Stimulated activated CD8-positive, alpha-beta memory T cell treated with anti-CD3 and anti-CD28 coated beads, Interleukin-15, amount 100 ng/mL, for 1 hour (primary cell): ENCODE measurements at places on chromosomes 5 and 9.

- DNase-seq, result no peak
Measured at GRCh38 chr5:44885903-44886302, 77.2 kb downstream of the MRPS30 start.

GRCh38 chr5:140322751-140323731, 20.1 kb upstream of the PFDN1 start:
- DNase-seq, result no peak

GRCh38 chr5:131393498-131393968, 129.7 kb downstream of the CDC42SE2 start:
- no peak for DNase-seq

- no peak for DNase-seq
Measured at GRCh38 chr5:7852542-7852941, 1.6 kb upstream of the CFAP90 start.

DNA sequence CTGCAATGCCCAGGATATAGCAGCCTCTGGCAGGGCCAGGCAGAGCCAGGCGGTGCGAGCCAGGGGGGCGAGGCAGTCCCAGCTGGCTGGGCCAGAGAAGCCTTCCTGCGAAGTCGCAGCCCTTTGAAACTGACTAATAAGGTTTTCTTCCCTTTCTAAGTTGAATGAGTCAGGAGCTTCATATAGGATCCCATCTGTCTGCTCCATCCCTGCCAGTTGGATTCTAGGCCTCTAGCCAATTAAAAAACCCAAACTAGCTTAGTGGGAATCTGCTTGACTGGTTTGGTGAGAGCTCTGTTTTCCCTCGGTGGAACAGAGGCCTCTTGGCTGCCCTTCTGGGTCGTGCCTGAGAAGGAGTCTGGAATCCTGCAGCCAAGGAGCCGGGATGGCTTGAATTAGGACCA, 70.1 kb upstream of the RAPGEF1 start:
- no peak for DNase-seq

DNA sequence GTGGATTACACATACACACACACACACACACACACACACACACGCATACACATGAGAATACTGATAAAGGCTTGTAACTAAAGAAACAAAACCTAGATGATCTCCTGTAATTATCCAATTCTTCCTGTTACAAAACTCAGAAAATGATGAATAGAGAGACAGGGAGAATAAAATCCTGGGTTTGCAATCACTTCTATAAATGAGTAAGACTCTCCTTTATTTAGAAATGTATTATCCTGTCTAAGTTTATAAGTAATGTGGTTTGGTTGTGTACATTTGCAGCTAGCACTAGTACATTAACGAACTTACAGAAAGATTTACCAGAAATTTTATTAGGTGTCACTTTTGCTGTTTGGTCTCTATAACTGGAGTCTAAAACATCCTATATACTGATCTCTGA, 2.8 kb upstream of the PRR16 start:
- no peak for DNase-seq

- no peak for DNase-seq
Measured at GRCh38 chr5:56183506-56183905, 49.6 kb downstream of the ANKRD55 start.

DNA sequence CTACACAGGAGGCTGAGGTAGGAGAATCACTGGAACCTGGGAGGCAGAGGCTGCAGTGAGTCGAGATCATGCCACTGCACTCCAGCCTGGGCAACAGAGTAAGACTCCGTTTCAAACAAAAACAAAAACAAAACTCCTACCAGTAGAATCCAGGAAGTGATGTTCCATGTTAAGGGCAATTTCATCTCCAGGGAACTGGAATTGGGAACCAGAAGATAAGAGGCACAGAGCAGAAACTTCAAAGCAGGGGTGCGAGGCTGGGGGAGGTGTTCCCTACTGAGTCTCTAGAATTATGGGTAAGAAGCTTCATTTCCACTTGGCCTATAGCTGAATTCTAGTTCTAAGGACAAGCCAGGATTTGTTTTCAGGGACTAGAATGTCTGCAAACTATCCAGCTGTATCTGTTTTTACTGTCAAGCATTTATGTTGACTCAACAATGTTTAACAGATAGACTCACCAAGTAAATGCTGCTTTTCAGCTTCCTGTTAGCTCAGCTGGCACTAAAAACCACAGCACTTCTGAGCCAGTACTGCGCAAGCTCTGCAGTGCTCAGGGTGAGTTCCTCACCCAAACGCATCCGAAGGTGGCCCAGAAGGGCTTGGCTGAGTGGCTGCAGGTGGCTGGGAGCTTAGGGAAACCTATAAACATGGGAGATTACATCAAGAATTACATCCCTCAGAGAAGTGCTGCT, 320.1 kb downstream of the MTRR start:
- DNase-seq, result no peak

GRCh38 chr9:89723469-89724100, 118.8 kb downstream of the GADD45G start:
- no peak for DNase-seq

GRCh38 chr9:95107976-95108375, 209.5 kb downstream of the FANCC start:
- no peak for DNase-seq

DNA sequence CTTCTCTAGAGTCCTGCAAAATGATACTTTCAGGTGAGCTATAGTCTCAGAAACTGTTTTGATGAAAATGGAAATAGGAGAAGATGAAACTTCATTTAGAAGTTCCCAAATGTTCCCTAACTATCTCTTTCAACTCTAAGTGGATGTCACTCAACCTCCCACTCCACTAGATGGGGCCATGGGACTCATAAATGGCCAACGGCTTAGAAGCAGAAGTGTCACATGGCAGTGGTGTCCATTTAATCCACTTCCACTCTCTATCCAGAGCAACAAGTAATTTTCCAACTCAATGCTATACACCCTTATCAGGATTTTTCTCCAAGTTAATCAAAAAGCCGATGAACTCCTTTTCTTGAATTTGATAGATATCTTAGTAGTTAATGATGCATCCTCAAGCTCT, 295.7 kb downstream of the EDIL3 start:
- no peak for DNase-seq

- DNase-seq, result no peak
Measured at GRCh38 chr5:56625541-56625940, 189.8 kb upstream of the MAP3K1 start.

- no peak for DNase-seq
Measured at GRCh38 chr9:137083394-137084004, 3.3 kb upstream of the MAN1B1 start.

DNA sequence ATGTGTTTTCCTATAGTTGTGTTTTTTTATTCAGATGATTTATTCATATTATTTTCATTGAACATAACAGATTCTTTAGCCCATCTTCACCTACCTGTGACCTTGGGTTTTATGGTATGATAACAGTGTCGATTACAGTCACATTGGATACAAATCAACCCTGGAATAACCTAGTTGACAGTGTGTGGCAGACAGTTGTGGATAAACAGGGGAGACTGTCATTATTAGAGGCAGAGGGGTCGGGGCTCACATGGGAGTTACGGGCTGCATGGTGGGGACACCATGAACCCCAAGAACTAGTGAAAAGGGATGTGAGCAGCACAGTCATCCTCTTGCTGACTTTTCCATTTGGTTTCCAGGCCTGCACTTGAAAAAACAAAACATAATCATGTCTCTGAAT, 29.9 kb upstream of the MAP1B start:
- no peak for DNase-seq

DNA sequence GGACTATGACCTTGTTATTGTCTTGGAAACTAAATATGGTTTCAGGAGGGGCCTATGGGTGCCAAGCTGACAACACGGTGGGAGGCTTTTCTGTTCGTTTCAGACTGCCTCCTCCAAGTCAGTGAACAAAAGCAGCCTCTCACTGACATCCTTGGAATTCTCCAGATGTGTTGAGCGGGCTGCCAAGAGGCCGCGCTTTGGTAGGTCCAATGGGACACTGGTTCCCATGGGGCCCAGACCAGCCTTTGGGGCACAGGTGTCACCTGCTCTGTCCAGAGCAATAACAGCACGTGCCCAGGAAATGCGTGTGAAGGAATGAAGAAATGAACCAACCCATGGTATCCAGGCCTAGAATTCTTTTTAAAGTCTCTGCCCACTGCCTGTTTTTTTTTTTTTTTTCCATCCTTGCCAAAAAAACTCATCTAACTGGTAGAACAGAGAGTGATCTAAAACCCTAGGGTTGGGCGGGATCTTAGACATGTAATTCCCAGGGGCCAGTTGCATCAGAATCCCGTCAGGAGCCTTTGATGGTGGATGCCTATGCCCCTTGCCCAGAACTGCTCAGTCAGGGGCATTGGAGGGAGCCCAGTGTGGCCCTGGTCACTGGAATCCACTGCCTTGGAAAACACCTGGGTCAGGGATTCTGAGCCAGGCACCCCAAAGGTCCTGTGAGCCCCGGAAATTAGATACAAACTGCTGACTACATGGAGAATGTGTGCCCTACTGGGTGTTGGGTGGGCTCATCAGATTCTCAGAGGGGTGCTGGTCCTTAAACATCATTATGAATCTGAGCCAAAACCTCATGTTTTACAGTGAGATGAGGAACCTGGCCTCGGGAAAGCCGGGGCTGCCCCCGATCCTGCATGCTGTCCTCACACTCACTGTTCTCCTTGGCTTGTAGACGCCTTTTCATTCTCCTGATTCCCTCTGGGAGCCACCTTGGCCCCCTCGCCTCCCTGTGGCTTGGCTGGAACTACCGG, 60.1 kb downstream of the GTF3C4 start:
- DNase-seq, result no peak

DNA sequence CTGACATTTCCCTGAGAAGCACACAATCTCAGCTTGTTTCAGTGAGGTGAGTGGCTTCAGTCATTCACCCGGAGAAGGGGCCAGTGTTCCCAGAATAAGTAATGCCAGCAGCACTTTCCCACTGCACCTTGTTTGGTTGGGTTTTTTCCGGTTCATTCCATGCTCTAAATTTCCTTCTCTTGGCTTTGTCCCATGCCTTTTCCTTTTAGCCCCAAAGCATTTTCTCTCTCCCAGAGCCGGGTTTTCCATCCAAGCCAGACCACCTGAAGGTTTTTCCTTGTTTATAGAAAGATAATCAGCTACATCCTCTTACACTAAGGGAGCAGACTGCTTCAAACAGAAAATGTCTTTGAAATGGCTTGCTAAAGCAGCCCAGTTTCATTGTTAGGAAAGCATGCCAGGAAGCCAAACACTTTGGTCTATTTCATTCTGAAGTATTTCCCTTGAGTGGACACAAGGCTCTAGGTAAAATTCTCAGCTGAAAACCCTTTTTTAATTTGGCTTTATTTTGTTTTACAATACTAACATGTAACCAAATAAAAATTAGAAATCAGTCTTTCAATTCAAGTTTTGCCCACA, 501.6 kb downstream of the DTWD2 start:
- no peak for DNase-seq

GRCh38 chr5:169874621-169875020, 105.7 kb downstream of the INSYN2B start:
- no peak for DNase-seq

DNA sequence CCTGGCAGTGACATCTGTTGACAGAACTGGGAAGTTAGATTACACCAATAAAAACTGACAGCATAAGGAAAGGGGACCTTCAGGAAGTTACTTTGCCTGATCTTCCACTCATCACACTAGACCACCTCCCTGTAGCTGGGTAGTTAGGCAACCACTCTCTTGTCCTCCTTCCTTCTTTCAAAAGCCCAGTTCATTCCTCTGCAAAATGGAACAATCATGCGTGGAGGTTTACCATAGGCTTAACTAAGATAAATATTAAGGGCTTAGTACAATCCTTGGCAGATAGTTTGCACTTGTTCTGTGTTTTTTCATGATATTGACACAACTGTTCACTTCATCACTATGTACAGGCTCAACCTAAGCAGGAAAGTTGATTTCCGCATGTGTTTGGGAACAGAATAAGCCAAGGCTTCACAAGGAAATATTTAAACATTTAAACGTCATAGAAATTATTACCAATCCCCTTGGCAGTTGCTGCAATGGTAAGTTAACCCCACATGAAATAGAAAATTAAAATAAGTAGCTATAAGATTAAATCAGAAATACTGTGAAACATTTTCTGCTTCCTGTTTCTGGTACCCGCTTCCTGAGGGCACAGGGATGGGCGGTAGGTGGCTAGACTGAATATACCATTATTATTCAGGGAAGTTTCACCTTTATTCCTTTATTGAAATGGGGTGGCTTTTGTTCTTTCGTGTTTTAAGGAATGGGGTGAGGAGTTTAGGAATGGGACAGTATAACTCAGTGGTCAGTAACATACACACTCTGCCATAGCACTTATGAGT, 9.9 kb upstream of the PTGER4 start:
- no peak for DNase-seq

DNA sequence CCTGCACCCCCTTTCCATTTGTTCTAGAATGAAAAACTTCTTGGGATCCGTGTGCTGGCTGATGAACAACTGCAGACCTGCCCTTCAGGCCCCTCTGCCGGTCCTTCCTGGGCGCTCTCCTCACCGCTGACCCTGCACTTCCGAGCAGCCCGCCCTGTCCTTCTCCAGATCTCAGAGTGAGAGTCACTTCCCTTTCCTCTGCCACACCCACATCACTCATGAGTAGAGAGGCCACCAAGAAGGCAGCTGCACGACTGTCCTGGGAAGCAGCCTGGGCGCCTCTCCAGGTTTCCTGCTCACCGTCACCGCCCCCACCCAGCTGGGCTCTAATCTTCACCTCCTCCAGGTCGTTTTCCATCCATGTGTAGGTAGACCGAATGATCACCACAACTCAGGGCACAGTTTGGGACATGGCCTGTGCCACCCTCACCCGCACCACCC, 35.0 kb upstream of the NSMF start:
- no peak for DNase-seq

GRCh38 chr9:16652582-16652981, 217.9 kb downstream of the BNC2 start:
- DNase-seq, result no peak

GRCh38 chr9:109765830-109766229, 14.2 kb upstream of the PALM2AKAP2 start:
- DNase-seq, result no peak
